Activated naive CD4-positive, alpha-beta T cell treated with Interleukin-2 at 50 U/mL for 16 hours (primary cell): ENCODE measurements at places on chromosomes 13 and 19.

GRCh38 chr19:38686530-38686888, 39.1 kb downstream of the ACTN4 start:
- peak; percentile 43 for DNase-seq

DNA sequence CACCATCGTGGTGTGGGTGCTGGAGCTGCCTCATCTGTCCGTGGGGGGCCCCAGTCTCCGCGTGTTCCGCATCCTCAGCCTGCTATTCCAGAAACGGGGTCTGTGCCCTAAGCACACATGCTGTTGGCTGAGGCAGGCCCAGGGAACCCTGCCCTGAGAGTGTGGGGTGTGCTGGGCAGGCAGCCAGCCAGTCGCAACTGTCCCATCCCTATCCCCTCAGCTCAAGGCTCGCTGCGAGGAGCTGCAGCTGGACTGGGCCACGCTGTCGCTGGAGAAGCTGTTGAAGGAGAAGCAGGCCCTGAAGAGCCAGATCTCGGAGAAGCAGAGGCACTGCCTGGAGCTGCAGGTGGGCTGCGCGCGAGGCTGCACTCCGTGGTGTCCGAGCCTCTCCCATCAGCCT, 21.9 kb downstream of the PLEKHJ1 start:
- no peak for DNase-seq

- no peak for DNase-seq
Observed at GRCh38 chr19:23393121-23393520, 2.1 kb downstream of the ZNF91 start.

- DNase-seq, result no peak
Observed at GRCh38 chr13:67161176-67161575, 69.0 kb downstream of the PCDH9 start.

- DNase-seq, result no peak
Observed at GRCh38 chr19:38209152-38209551, 14.9 kb downstream of the DPF1 start.
